A673 (cell line): ENCODE measurements at places on chromosomes 16 and 17.
A peak's percentile ranks its signal among the peaks of the same experiment; 100 is the strongest.

GRCh38 chr16:56742030-56742984, 12.4 kb downstream of the NUP93 start:
- DNase-seq: peak; percentile 28

DNA sequence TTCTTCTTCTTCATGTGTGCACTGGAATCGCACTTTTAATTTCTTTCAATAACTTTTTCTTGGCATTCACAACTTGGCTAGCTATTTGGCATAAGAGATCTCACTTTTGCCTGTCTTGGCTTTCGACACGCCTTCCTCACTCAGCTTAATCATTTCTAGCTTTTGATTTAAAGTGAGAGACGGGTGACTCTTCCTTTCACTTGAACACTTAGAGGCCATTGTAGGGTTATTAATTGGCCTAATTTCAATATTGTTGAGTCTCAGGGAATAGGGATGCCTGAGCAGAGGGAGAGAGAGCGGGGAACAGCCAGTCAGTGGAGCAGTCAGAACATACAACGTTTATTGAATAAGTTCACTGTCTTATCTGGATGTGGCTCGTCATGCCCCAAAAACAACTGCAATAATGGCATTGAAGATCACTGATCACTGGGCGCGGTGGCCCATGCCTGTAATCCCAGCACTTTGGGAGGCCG, 200.3 kb downstream of the SEC14L1 start:
- DNase-seq: no peak

DNA sequence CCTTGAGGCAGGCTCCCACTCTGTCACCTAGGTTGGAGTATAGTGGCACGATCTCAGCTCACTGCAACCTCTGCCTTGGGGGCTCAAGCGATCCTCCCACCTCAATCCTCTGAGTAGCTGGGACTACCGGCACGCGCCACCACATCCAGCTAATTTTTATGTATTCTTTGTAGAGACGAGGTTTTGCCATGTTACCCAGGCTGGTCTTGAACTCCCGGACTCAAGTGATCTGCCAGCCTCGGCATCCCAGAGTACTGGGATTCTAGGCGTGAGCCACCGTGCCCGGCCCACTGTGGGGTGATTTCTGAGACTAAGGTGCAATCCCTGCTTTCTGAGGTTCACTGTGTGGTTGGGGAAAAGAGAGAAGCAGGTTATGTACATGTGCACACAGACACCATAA, 12.0 kb upstream of the SLC12A3 start:
- no peak for DNase-seq

DNA sequence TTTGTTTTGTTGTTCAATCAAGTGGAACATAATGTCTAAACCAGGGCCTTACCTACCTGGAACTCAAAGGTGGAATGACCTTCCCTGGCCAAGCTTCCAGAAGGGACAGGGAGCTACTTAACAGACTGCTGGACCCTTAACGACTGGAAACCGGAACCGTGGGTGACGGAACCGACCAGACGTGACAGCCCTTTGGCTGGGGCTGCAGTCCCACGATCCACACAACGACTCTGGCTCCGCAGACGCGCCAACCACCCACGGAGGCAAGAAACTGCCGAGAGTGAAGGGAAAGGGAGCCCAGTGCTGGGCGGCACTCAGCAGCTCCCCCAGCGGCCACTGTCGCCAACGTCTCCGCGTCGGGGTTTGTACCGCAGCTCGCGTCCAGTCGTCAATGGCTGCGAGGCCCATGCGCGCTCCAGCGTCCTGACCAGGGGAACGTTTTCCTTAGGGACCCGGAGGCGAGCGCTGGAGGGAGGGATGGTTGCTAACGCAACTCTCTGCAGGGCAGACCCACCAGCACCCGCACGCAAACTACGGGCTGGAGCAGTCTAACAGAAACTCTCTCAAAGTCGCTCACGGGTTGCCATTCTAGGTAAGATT, 5.5 kb upstream of the KIF22 start:
- peak; percentile 80 for DNase-seq

DNA sequence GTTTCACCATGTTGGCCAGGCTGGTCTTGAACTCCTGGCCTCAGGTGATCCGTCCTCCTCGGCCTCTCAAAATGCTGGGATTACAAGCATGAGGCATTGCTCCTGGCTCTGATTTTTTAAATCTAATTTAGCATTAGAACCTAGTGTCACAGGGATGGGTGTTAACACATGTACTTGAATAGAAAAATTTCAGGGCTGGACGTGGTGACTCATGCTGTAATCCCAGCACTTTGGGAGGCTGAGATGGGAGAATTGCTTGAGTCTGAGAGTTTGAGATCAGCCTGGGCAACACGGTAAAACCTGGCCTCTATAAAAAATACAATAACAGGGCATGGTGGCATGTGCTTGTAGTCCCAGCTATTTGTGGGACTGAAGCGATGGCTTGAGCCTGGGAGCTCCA, 6.0 kb upstream of the RNF135 start:
- DNase-seq: peak; percentile 11

GRCh38 chr17:78645421-78646295, 68.5 kb upstream of the DNAH17 start:
- DNase-seq: peak; percentile 18

- peak; percentile 37 for DNase-seq
Observed at GRCh38 chr16:56643080-56643778, 4.8 kb downstream of the MT1A start.

DNA sequence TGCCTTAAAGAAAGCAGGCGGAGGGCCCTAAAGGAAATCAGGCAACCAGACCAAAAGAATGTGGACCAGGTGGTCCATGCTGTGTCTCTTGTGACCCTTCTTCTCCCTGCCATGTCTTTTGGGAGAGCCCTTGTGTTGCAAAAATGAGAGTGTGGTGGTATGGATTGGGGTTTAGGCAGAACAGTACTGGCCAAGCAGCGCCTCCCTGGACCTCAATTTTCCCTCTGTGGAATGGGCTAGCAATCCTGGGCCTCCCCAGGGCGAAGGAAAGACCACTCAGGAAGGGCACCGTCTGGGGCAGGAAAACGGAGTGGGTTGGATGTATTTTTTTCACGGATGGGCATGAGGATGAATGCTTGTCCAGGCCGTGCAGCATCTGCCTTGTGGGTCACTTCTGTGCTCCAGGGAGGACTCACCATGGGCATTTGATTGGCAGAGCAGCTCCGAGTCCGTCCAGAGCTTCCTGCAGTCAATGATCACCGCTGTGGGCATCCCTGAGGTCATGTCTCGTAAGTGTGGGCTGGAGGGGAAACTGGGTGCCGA, 7.6 kb upstream of the NLRC5 start:
- no peak for DNase-seq

GRCh38 chr16:11986521-11987057, 10.1 kb downstream of the SNX29 start:
- DNase-seq: no peak

DNA sequence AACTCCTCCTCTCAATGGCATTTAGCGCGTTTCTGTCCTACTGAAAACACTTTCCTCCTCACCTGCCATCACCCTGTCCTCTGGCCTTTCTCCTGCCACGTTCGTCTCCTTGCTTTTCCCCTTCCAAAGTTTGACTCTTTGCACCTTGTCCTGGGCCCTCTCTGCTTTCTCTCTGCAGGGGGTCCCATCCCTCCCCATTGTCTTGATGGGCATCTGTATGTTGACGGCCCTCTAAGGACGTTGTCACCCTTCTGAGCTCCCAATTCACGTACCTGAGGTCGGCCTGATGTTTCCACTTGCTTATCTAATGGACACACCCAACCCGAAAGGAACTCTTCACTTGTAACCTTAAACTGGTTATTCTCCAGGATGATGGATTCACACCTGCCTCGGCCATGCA, 170.4 kb downstream of the WSCD1 start:
- no peak for DNase-seq
